ENCODE measurements at places on chromosomes 7 and 10.

DNA sequence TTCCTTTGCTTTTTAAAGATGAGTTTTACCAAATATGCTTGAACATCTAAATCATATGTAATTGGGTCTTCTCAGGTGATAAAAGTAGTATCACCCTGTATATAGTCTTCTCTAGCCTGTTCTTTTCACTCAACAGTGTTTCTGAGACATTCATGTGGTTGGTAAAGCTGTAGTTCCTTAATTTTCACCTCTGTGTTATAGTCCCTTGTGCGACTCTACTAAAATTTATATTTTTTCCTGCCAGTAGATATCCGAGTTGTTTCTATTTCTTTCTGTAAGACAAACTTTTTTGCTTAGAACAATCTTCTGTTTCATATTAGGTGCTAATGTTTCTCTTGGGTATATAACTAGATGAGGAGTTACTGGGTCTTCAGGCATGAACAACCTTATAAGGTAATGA lies 35.6 kb downstream of the SYPL1 start:
- no peak for DNase-seq

- DNase-seq: no peak
Measured at GRCh38 chr7:36438211-36438610, 48.5 kb downstream of the ANLN start.

DNA sequence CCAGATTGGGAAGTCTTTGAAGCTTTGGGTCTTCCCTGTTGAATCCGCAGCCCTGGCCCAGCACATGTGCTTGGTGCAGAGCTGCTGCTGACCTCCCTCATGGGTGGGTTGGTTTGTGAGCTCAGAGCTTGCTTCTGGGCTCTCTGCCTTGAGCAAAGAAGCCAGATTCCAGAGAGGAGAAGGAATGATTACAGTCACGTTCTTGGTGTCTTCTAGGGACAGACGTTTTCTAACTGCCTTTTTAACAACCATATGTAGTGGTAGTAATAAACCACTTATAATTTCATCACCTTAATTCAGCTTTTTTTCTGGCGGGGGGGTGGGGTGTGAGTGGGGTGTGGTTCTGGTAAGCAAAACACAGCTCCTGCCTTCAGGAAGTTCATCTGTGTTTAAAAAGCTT lies 39.5 kb downstream of the LRMDA start:
- no peak for DNase-seq

DNA sequence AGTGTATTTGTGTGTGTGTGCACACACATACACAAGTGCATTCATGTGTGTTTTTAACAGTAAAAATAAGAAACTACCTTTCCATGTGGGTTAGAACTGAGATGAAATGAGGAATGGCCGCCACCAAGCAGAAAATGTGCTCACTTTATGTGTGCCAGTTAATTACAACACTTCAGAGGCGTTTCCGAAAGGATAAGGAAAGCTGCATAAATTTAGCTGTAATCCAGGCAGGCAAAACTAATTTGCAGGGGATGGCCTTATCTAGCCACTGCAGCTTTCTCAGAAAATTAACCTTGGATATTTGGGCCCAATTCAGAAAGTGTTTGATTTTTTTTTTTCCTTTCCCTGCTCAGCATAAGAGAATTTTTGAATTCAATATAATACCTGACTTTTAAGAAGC lies 328.8 kb upstream of the PHF14 start:
- no peak for DNase-seq

- DNase-seq: no peak
Measured at GRCh38 chr10:124197371-124198124, 104.2 kb upstream of the CHST15 start.

DNA sequence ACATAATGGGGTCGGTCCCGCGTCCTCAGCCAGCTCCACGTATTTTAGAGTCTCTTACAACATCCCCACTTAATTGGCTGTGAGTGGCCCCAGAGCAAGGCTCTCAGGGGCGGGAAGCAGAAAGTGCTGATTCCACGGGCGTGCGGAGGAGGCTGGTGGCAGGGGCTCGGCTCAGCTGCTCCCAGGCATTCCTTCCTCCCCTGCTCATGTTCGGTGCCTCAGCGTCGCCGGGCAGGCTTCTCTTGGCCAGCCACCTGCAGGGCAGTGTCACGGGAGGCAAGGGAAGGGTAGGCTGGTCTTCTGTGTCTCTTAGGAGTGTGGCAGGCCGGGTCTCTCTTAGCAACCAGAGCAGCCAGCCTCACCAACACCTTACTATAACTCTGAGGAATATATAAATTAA lies 33.8 kb downstream of the IL15RA start:
- no peak for DNase-seq

Data from AG04449 (cell line).